ENCODE measurements at places on chromosomes 6 and 20. TPM values are rescaled to one million over a fixed set of nuclear protein-coding genes. Genes with fewer than 3 reads are reported as not detected.

- DNase-seq, result peak; percentile 85
Measured at GRCh38 chr6:15109338-15110090, 136.4 kb upstream of the JARID2 start.

- DNase-seq, result no peak
Measured at GRCh38 chr20:63766695-63767426, 27.3 kb downstream of the SLC2A4RG start.

DNA sequence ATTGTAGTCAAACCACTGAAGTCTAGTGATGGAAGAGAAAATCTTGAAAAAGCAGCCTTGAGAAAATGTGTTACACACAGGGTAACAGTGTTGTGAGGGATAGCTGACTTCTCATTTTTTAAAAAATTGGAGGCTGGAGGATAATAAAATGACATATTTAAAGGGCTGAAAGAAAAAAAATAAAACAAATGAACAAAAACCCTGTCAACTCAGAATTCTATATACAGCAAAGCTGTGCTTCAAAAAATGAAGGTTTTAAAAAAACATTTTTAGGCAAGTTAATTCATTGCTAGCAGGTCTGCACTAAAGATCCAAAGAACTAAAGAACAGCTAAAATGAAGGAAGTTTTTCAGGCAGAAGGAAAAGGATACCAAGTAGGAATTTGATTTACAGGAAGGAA is 31.1 kb downstream of the VTA1 start:
- DNase-seq, result no peak

RBM24 gene
- 0.55 TPM for total RNA-seq

DNA sequence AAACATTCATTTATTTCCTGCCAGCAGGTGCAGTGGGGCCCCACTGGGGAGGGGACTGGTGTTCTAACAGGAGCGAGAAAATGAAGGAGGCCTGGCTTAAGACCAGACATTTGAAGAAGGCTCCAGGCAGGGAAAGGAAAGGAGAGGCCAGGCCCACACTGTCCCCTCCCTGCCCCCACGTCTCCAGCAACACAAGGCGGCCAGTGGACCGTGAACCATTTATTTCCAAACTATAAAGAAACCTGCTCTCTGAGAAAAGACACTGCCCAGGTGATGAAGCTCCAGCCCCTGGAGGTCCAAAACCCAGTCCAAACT is 41.4 kb upstream of the CDH22 start:
- no peak for DNase-seq

All from A673 (cell line).